Activated gamma-delta T cell treated with Interleukin-2 at 50 U/mL for 16 hours (primary cell): ENCODE measurements at places on chromosomes 2 and 18.

DNA sequence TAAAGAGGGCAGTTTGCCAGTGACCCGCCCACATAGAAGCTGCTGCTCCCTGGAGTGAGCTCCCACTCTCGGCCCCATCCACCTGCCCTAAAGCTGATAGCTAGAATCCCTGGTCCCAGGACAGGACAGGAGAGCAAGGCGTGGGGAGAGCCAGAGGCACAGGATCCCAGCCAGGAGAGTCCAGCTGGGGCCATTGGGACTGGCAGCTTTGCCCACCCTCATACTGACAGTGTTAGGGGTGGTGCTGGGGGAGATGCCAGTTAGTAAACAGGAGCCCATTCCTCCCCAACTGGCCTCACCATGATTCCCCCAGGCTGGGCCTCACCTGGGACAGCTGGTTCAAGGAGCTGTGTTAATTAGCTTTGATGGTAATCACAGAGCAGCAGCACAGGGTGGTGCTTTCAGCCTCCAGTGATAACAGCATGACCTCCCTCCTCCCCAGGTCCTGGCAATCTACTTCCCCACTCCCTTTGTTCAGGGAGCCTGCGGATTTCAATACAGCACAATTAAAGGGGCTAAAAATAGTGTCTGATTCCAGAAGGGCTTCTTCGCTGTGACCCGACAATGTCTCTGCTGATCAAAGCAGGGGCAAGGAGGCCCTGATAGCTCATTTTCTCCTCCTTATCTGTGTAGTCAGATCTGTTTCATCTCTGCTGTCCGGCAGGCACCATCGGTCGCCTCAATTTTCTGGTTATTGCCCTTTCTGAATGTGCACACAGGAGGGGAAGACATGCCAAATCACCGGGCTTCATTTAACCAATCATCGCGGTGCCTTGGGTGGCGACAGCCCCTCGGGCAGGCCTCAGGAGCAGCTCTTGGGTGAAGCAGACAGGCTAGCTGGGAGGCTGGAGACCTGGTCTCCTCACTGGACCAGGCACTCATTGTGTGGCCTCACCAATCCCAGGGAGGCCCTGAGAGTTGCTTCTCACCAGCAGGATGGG, 119.9 kb upstream of the TEX51 start:
- no peak for DNase-seq

DNA sequence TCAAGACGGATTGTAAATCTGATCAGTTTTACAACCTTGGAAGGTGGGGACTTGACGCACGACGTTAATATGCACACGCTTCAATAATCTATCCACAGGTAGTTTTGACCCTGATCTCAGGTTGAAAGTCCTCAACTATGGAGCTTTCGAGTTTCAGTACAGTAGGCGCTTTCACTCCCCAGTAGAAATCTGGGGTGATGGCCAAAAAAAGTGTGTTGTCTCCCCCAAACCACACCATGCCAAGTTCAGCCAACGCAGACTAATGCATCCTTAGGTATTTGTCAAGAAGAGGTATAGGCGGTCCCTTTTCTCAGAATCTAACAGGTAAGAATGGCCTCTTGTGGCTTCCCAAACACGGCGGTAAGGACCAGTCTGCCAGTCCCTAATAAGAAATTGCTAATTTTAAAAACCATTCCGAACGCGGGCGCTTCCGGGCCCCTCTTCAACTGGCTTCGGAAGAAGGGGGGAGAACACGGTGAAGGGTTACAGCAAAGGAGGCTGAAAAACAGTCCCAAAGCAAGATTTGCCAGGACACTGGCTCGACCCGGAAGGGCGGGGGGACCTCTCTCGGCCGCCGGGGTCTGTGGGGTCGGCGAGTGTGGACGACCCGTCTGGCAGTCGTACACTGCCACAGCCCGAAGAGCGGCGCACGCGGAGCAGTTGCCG, 659 bp downstream of the FAM210A start:
- DNase-seq = no peak

GRCh38 chr2:135175177-135175576, 123.1 kb downstream of the RAB3GAP1 start:
- DNase-seq = no peak

- DNase-seq = no peak
These were observed 49.8 kb upstream of the CABYR start for GRCh38 chr18:24089076-24089475.

GRCh38 chr2:7040547-7040946, 123.3 kb downstream of the RNF144A start:
- no peak for DNase-seq

- no peak for DNase-seq
These were observed 430 bp upstream of the CELF4 start for GRCh38 chr18:37565977-37566478.

DNA sequence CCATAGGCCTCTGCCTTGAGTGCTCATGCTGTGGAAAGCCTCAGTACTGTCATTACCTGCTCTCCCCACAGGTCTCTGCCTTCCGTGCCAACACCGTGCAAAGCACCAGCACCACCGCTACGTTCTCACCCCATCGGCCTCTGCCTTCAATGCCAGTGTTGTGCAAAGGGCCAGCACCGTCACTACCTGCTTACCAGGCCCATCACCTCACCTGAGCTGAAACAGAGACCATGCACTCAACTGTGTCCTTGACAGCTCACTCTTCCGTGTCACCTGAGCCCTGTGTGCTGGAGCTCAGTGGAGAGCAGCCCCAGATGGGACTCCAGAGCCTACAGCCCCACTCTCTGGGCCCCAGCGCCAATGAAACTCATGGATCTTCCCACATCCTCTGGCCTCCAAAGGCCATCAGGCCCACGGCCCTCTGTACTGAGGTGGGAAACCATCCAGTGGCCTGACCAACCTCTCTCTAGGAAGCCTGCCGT, 62.7 kb downstream of the ZNF516 start:
- DNase-seq = no peak
